Subcutaneous adipose tissue (tissue), 4 donors: ENCODE measurements at places on chromosomes 4 and X. TPM values are rescaled to one million over a fixed set of nuclear protein-coding genes. Genes with fewer than 3 reads are reported as not detected.

The SSX7 gene
- total RNA-seq: not detected

The NXF2B gene
- 0.19 TPM for total RNA-seq

The EPHA5 gene
- total RNA-seq: not detected

The KIF4A gene
- 0.88 TPM for total RNA-seq
